ENCODE measurements at places on chromosomes 11 and 22. TPM values are rescaled to one million over a fixed set of nuclear protein-coding genes. Genes with fewer than 3 reads are reported as not detected.

The OTOG gene
- not detected for total RNA-seq

The APOC3 gene
- total RNA-seq: not detected

The CFAP300 gene
- total RNA-seq: 5.6 TPM

The MMP13 gene
- total RNA-seq: not detected

Measured in camera-type eye (tissue), 1 donor.